ENCODE measurements at places on chromosomes 13 and 19.
A peak's percentile ranks its signal among the peaks of the same experiment; 100 is the strongest.

- no peak for DNase-seq
Observed at GRCh38 chr19:2683430-2684003, 19.0 kb downstream of the GNG7 start.

DNA sequence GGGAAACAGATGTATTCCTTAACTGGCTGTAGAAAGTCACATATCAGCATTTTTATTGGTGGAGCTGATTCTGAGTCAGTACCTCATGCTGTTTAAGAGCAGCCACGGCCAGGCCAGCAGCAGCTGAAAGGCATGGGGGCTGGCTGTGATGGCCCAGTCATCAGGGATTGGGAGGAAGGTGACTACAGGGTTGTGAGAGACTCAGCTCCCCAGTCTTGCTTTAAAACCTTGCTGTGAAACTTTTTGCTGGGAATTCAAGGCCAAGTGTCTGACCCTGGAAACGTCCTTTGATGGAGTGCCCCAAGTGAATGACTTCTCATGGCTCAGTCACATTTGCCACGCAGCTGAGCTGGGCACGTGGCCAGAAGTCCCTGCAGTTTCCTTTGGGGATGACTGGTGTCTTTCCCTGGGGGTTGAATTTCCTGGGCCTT is 39.1 kb upstream of the RNF113B start:
- DNase-seq = no peak

GRCh38 chr19:54694648-54695047 is 29.6 kb upstream of the KIR3DL3 start:
- no peak for DNase-seq

DNA sequence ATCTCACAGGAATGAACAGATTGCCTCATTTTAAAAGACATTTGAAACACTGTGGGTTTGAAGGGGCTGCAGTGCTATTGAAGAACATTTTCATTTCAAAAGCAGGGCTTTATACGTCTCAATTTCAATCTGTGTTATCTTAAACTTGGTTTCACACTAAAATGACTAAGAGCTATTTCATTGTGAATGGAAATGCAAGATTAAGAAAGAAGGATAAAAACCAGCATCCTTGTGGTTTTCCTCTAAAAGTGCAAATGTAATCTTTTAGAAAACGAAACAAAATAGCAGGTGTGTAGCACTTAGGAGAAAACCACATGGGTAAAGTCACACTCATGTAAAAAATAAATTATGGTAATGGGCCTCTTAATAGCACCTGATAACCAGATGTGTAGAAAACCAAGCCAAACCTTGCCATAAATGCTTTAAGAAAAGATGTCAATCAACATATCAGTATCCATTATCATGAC is 397.7 kb downstream of the GPC6 start:
- DNase-seq = no peak

GRCh38 chr13:112759053-112759452 is 69.2 kb downstream of the ATP11A start:
- peak; percentile 34 for DNase-seq

GRCh38 chr19:55376241-55376933 is at the start of gene TMEM190:
TMEM190 (plus strand) TSS chr19:55376826; CDS start chr19:55376854, 28 bp downstream.
- DNase-seq = no peak

DNA sequence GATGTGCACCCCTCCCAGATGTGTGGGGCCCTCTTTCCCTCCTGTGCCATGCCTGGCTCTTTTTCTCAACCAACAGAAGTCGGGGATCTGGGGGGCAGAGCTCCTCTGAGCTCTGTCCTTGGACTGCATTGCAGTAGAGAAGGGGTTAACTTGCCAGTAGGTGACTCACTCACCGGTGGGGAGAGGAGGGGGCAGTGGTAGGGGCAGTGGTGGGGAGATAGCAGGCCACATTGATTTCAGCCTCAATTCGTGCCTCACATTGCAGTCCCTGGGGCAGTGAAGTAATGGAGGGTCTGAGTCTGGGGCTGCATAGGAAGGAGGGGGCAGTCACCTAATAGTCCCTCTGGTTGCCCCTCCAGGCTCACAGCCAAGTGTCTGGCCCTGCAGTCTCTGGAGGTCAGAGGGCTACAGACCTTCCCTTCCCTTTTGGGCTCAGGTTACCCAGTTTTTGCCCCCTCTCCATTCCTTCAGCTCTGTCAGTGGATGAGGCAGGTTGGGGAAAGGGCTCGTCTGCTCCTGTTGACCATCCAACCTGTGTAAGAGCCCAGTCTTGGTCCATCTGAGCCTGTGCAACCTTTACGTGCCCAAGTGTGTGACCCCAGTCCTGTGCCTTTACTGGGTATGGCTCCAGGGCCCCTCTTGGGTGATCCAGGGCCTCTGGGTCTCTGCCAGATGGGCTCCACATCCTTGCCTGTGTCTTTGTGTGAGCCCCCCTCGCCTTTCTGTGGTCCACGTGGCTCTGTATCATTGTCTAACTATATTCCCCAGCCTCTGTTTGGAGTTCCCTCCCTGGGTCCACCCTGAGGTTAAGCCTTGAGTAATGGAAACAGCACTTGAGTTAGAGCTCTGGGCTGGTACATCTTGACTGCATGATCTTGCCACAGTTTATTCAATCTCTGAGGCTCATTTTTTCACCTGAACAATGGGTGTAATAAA is 13.0 kb downstream of the CIC start:
- DNase-seq = no peak

DNA sequence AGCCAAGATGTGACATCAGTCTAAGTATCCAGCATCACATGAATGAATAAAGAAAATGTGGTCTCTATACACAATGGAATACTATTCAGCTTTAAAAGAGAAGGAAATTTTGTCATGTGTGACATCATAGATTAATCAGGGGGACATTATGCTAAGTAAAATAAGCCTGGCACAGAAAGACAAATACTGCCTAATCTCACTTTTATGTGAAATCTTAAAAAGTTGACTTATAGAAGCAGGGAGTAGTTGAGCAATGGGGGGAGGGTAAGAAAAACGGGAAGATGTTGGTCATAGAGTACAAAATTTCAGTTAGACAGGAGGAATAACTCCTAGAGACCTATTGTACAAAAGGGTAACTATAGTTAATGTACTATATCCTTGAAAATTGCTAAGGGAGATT is 10.4 kb upstream of the LCP1 start:
- peak; percentile 25 for DNase-seq

DNA sequence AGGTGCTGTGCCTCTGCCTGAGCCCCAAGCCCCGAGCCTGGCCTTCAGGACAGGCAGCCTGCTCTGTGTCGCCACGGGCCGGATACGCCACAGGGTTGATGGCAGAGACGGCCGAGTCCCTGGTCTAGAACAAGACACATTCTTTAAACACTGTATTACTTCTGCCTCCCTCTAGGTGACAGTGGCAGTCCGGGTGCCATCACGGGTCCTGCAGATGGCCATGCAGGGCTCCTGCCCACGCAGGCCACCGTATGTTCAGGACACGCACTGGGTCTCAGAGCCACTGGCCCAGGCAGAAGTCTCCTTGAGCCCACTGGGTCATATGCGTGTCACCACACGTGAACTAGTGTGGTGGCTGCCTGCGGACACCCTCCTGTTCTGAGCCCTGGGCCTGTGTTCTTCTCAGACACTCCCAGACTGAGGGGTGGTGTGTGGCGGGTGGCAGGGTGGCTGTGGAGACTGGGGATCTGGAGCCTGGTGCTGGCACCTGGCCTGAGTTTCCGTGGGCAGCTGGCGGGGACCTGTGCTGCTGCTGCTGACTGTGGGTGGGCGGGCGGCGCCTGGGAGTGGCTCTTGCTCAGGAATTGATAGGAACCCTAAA is 4.4 kb downstream of the PLEKHJ1 start:
- peak; percentile 36 for DNase-seq

GRCh38 chr13:94706843-94707399 is 5.4 kb downstream of the SOX21 start:
- no peak for DNase-seq

- DNase-seq = no peak
Observed at GRCh38 chr19:42125536-42125935, 6.7 kb downstream of the POU2F2 start.

GRCh38 chr13:100409132-100409531 is 179.5 kb downstream of the GGACT start:
- DNase-seq = no peak

GRCh38 chr19:46386151-46386550 is 27.2 kb downstream of the CCDC8 start:
- DNase-seq = no peak

- DNase-seq = no peak
Observed at GRCh38 chr19:13025819-13026456, 30.7 kb downstream of the NFIX start.

GRCh38 chr13:104869501-104869900 is 1666.0 kb downstream of the EFNB2 start:
- DNase-seq = peak; percentile 78

- no peak for DNase-seq
Observed at GRCh38 chr19:52622261-52622660, 15.9 kb downstream of the ZNF83 start.

DNA sequence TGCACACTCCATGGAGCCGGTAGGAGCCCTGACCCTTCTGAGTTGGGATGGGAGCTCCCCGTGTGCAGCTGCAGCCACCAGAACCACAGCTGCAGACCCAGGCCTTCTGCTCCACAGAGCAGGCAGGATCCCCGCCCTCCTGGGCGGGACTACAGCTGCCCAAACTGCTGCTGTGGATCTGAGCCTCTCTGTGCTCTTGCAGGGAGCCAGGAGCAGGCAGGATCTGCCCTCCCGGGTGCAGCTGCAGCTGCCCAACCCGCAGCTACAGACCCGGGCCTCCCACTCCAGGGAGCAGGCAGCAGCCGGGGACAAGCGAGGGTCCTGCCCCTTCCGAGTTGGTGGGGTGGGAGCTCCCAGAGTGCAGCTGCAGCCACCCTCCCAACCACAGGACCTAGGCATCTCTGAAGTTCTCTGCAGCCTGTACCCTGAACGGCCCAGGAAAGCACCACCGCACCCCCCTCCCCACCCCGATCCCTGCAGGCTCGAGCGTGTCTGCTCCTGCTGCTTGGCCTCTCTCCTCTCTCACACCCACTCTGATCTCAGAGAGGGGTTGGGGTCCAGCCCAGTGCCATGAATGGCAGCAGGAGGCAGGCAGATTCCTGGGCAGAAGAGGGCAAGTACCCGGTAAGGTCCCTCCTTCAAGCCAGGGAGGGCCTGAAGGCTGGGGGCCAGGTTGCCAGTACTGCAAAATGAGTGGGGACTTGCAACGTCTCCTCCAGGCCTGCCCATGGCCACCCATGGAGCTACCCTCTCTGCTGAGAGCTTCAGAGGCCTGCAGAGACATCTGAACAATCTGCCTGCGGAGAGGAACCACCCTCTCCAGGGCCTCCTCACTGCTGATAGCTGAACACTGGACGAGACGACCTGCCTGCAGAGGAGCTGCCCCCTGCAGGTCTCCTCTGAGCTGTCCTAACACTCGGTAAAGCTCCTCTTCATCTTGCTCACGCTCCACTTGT is 16.4 kb upstream of the EMP3 start:
- peak; percentile 21 for DNase-seq

- no peak for DNase-seq
Observed at GRCh38 chr13:110802260-110802659, 88.8 kb downstream of the ING1 start.

- peak; percentile 9 for DNase-seq
Observed at GRCh38 chr19:18895824-18896341, at the start of gene CERS1. CERS1 (minus strand) TSS chr19:18896158; CDS start chr19:18896072, 86 bp downstream.

GRCh38 chr19:4061683-4062418 is 4.8 kb downstream of the ZBTB7A start:
- DNase-seq = no peak

GRCh38 chr19:14394167-14394566 is 12.9 kb downstream of the ADGRE5 start:
- no peak for DNase-seq

DNA sequence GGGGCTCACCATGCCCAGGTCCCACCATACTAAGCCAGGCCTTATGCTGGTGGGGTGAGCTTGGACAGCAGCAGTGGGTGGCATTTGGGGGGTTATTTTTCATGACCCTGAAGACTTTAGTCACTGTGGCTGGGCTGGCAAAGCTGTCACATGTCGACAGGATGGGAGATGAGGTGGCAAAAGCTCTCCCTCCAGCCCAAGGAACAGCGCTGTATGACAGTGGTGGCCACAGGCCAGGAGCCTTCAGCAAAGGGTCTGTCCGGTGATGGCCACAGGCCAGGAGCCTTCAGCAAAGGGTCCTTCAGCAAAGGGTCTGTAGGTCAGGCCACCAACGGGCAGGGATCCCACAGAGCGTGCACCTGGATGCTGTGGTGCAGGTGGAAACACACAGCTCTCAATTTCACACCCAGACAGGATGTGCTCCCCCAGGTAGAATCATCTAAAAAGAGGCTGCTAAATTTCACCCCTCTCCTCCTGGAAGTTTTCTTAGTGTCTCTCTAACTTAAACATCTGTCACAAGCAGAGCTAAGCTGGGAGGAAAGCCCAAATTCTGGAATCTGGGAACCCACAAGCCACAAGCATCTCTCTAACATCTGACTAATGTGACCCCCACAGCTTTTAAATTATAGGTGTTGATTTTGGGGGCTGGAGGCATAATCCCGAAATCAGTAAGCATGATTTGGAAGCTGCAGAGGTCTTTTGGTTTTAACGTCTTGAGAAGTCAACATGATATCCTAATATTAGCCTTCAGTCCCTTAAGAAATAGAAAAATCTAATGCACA is 23.0 kb downstream of the COL4A1 start:
- DNase-seq = no peak

- DNase-seq = no peak
Observed at GRCh38 chr19:8688930-8689329, 9.7 kb downstream of the ACTL9 start.

- no peak for DNase-seq
Observed at GRCh38 chr13:32707471-32707870, 121.2 kb downstream of the PDS5B start.

DNA sequence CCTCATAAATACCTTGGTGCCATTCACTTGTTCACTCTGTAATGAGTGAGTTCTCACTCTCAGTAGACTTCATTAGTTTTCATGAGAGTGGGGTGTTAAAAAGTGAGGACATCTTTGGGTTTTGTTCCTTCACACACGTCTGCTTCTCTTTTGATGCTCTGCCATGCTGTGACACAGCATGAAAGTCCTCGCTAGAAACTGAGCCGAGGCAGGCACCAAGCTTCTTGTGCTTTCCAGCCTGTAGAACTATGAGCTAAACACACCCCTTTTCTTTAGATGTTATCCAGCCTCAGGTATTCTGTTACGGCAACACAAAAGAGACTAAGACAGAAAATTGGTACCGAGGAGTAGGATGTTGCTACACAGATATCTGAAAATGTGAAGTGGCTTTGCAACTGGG is 43.7 kb downstream of the ALOX5AP start:
- no peak for DNase-seq

- DNase-seq = no peak
Observed at GRCh38 chr19:41861846-41862245, 1.8 kb downstream of the RPS19 start.

DNA sequence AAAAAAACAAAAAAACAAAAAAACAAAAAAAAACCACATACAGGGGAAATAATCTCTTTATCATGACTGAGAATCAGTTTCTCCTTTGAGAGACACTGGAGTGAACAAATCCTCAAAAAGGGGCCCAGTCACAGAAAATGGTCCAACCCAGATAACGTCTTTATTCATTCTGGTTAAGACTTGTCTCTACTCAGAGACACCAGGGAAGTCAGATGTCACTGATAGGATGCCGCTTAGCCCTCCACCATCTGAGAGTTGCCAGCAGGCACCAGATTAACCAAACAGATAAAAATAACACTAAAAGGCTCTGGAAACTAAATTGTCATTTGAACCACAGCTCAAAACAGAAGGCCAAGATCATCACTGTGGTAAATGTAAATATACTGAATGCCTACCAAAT is 1163.4 kb upstream of the ATXN8OS start:
- DNase-seq = no peak

GRCh38 chr13:67763984-67764383 is 533.8 kb upstream of the PCDH9 start:
- no peak for DNase-seq

All from Kasumi-1 (cell line).